ENCODE measurements at places on chromosomes 5 and 9.

DNA sequence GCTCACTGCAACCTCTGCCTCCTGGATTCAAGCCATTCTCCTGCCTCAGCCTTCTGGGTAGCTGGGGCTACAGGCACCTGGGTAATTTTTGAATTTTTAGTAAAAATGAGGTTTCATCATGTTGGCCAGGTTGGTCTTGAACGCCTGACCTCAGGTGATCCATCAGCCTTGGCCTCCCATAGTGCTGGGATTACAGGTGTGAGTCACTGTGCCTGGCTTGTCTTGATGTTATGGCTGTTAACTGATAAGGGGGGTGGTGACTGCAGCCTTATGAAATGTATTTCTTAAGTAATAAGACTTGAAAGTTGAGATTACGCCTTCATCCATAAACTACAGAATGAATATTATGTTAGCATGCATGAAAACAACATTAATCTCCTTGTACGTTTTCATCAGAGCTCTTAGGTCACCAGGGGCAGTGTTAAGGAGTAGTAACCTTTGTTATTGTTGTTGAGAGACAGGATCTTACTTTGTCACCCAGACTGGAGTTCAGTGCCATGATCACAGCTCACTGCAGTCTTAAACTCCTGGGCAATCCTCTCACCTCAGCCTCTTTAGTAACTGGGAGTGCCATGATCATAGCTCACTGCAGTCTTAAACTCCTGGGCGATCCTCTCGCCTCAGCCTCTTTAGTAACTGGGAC lies 148.3 kb downstream of the ATP10B start:
- DNase-seq, result no peak

GRCh38 chr9:129945314-129945713 lies 97.7 kb downstream of the FNBP1 start:
- DNase-seq, result no peak

GRCh38 chr9:126343271-126343700 lies 16.7 kb downstream of the MVB12B start:
- DNase-seq, result no peak

GRCh38 chr9:127612939-127613582 lies 984 bp downstream of the STXBP1 start:
- no peak for DNase-seq

GRCh38 chr9:108439947-108440346 lies 415.8 kb downstream of the ACTL7B start:
- no peak for DNase-seq

GRCh38 chr5:124546643-124547042 lies 199.8 kb downstream of the ZNF608 start:
- DNase-seq, result no peak

GRCh38 chr5:175288048-175288621 lies 155.8 kb downstream of the DRD1 start:
- no peak for DNase-seq

GRCh38 chr9:30846651-30847050 lies 1537.8 kb upstream of the ACO1 start:
- DNase-seq, result no peak

DNA sequence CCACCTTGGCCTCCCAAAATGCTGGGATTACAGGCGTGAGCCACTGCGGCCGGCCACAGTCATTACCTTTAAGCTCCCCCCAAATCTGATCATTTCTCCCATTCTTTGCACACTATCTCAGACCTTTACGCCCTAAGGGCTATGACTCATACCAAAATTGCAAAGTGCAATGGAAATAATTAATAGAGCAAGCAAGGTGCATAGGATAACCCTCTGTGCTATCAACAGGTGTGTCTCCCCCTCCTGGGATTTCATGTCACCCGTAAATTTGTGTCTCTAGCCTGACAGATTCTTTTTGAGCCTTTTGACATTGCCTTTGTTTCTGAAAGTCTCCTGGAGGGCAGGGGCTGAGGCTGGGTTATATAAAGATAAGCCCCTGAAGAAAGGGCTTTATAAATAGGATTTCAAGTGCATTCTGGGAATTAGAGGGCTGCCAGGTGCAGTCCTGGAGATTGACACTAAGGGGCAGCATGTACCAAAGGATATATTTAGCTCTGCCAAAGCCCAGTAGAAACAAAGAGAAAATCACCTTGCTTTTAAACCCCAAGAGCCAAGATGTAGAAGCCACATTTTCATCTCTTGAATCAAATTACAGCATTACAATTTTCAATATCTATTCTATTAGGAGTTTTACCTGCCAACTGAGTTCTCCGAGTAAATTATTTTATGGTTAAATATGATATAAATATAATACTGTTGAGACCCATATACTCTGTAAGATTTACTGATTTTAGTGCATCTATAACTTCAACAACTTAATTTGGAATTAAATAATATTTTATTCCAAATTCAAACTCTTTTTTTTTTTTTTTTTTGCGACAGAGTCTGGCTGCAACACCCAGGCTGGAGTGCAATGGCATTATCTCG lies 18.2 kb downstream of the S100Z start:
- no peak for DNase-seq

GRCh38 chr5:17094830-17095229 lies 122.6 kb upstream of the BASP1 start:
- DNase-seq, result no peak

GRCh38 chr5:133235696-133236426 lies 184.0 kb downstream of the HSPA4 start:
- DNase-seq, result no peak

- no peak for DNase-seq
Observed at GRCh38 chr5:59542306-59542705, 351.2 kb downstream of the PDE4D start.

- DNase-seq, result no peak
Observed at GRCh38 chr9:13719446-13719845, 440.0 kb upstream of the MPDZ start.

- no peak for DNase-seq
Observed at GRCh38 chr5:60703944-60704343, 4.0 kb upstream of the DEPDC1B start.

- DNase-seq, result no peak
Observed at GRCh38 chr5:28328681-28329080, 1290.3 kb upstream of the CDH9 start.

Data from cortex of kidney (tissue), 1 donor.